ENCODE measurements at places on chromosomes 3 and 15.

DNA sequence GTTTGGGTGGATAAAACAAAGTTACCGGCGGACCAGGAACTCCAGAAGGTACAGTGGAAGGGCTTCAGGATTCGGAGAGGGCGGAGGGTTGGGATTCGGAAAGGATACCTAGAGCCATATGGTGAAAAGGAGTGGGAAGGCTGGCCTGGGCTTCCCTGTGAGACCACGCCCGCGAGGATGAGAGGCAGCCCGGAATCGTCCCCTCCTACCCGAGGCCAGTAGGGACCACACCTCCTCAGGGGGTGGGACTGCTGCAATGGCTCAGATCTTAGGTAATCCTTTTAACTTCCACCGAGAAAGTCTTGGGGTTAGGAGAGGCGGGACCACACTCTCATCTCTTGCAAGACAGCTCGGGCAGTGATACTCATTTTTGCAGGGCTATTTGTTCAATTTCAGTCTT, 511.3 kb downstream of the OCA2 start:
- DNase-seq, result no peak

DNA sequence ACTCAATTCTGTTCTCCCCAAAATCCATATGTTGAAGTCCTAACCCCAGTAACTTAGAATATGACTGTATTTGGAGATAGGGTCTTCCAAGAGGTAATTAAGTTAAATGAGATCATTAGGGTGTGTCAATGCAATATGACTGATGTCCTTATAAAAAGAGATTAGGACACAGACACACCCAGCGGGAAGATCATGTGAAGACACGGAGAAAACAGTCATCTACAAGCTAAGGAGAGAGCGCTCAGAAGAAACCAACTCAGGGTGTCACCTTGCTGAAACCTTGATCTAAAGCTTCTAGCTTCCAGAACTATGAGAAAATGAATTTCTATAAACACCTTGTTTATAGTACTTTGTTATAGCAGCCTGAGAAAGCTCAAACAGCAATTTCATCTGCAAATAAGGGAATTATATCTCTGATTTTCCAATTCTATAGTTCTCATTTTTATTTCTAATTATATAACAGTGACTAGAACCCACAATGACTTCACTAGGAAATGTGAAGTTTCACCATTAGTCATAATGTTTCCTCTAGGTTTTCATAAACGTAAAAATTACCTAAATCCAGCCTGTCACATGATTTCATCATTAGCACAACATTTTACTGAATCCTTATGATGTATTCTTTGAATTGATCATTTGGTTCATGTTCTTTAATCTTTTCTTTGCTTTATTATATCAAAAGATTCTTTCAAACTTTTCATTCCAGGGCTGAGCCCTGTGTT, 459.1 kb upstream of the MDFIC2 start:
- DNase-seq, result no peak

GRCh38 chr15:40290918-40291574, 8.2 kb upstream of the ANKRD63 start:
- DNase-seq, result no peak

GRCh38 chr3:126399351-126399735, 4.6 kb downstream of the CFAP100 start:
- DNase-seq, result no peak

GRCh38 chr3:54550221-54550977, 377.5 kb downstream of the LRTM1 start:
- no peak for DNase-seq

GRCh38 chr15:83362706-83363105, 78.2 kb upstream of the BNC1 start:
- no peak for DNase-seq

- DNase-seq, result no peak
Measured at GRCh38 chr15:86127547-86127946, 47.9 kb downstream of the AGBL1 start.

- no peak for DNase-seq
Measured at GRCh38 chr3:95356764-95357501, 1294.1 kb downstream of the NSUN3 start.

DNA sequence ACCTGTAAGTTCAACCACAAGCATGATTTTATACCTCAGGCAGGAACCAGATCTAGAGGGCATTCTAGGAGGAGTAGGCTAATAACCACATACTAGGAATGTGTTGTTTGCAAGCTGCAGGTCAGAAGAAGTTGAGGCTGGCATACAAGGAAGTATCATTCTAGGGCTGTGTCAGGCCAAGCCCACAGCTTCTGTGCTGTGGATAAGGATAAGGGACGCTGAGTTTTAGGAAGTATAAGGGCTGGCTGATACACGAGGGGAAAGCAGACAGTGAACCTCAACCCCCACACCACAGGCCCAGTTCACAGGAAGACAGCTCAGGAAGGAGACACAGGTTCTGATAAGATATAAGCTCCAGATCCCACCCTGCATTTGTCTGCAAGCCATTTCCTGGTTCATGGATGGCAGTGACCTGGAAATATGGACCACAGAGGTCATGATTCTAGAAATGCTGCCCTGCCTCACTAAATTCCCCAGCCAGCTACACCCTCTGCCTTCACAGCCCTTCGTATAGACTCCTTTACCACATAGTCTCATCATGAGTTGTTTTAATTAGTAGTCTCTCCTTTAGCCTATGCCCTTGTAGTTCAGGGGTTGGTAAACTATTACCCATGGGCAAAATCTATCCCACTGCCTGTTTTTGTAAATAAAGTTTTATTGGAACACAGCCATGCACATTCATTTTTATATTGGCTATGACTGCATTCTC, 260.7 kb downstream of the OPA1 start:
- DNase-seq, result no peak

DNA sequence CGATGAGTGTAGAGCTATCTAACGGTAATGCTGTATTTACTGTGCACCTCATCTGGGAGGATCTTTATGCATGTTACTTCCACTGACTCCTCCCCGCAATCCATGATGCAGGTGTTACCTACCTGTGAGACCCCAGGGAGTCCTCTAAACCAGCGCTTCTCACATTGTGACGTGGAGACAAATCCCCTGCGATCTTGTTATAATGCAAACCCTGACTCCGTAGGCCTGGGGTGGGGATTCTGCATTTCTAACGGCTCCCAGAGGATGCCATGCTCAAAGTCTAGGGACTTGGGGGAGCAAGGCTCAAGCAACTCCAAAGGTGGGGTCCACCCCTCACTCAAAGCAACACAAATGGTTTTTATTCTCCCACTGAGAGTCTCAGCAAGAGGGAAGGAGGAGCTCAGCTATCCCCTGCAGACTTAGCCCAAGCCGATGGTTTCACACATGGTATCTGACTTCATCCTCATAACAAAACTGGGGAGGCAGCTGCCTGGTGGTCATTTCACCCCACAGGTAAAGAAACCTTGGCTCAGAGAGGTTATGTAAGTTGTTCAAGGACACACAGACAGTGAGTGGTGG, 63.6 kb downstream of the PCSK6 start:
- no peak for DNase-seq

GRCh38 chr15:90988296-90988695, 6.0 kb downstream of the PRC1 start:
- no peak for DNase-seq

GRCh38 chr3:147161833-147162232, 244.5 kb downstream of the ZIC4 start:
- no peak for DNase-seq

- DNase-seq, result no peak
Measured at GRCh38 chr15:73522011-73522410, 79.0 kb downstream of the REC114 start.

GRCh38 chr3:116425126-116425525, 20.2 kb downstream of the LSAMP start:
- no peak for DNase-seq

DNA sequence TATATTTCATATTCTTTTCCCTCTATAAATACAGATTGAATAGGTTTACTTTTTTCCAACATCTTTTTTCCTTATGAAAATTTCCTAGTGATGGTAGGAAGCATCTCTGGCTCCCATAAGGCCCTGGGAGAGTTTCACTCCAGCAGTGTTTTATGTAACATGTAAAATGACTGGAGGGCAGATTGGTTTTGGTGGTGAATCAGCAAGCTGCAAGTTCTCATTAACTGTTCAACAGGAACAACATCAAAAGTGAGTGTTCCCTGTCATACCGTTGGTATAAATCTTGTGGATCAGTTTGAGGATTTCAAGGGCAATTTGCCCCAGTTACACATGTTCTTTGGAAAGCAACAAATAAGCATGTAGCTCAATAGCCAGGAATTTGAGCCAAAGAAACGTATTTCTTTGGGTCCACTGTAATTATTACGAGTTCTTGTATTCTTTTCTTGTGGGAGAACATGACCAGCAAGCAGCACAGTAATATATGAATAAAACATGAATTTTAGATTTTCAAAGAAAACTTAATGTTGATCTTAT, 345.7 kb downstream of the SV2B start:
- no peak for DNase-seq

DNA sequence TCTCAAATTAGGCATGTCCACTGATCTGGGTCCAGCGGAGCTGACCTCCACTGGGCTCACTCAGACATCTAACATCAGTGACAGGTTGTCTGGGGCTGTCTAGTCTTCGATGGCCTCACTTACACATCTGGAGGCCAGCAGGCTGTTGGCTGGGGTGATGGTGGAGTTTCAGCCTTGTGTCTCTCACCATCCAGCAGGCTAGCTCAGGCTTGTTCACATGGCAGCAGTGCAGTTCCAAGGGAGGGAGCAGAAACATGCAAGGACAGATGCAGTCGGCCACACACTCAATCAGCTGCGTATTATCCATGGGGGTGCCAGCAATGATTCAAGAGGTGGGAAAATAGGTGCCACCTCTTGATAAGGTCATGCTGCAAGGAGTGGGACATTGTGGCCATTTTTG, 292.5 kb downstream of the SHQ1 start:
- no peak for DNase-seq

- no peak for DNase-seq
Measured at GRCh38 chr15:77798847-77799246, 166.1 kb upstream of the LINGO1 start.

GRCh38 chr3:57354768-57355167, 62.3 kb upstream of the ASB14 start:
- no peak for DNase-seq

DNA sequence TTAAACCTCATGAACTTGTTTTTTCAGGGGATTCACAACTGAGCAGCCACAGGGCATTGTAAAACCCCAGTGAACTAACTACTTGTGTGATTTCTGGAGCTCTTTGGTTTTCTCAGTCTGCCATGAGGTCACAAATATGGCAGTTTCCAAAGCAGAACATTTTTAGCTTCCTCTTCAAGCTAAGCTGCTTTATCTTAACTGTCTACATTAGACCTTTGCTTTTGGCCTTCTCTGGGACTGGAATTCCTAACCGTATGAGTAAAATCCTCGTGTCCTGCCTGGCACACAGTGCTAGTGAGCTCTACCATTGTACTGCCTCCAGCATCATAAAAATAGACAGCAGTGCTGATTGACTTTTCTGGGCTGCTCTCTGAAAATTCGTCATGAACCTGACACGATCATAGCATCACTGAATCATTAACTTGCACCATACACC, 22.1 kb downstream of the CDIN1 start:
- DNase-seq, result no peak

DNA sequence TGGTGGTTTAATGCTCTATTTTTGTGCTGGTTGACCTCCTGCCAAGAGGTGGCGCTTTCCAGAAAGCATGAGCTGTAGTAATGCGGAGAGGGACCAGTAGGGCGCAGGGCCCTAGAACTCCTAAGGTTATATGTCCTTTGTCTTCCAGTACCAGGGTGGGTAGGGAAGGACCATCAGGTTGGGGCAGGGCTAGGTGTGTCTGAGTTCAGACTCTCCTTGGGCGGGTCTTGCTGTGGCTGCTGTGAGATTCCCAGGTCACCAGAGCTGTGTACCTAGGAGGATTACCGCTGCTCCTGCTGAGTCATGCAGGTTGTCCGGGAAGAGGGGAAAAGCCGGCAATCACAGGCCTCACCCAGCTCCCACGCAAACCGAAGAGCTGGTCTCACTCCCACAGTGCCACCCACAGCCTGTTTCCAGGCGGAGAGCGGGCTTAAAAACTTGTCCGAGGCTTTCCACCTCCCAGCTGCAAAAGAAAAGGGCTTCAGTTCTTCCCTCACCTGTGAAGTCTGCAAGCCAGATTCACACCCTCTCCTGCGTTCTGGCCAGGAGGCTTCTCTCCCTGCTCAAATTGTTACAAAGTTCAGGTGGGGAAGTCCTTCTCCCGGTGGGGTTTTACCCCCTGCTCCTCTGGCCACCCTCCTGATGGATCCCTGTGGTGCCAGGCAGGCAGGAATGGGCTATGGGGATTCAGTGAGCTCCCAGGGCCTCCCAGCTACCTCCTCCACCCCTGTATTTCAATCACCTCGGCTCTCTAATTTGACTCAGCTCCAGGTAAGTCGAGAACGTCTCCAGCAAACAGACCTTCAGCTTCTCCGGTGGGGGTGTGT, 37.7 kb upstream of the BCHE start:
- DNase-seq, result no peak

DNA sequence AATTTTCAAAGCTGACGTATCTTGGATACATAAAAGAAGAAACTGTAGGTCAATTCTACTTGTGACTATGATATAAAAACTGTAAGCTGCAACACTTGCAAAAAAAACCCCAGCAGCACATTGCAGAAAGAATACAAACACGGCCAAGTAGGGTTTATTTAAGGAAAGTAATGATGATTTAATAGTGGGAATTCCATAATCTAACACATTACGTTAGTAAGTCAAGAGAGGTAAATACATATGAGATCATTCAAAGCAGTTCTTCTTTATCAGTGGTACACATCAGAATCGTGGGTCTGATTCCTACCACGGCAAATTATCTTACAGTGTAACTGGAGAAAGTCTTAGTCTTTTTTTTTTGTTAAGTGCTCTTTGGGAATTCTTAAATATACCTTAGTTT, 292.4 kb upstream of the WNT5A start:
- DNase-seq, result no peak

DNA sequence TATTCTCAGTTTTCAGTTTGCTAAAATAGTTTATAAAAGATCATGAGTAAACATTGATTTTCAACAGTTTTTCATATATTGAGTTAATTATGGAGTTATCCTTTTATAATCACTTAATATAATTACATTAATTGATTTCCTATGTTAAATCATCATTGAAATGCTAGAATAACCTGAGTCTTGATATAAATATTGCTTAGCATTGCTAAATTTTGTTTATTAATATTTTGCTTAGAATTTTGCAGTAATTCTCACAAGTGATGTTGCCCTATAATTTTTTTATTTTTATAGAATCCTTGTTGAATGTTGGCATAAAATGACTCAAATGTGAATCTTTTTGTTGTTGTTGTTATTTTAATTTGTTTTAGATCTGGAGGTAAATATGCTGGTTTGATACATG, 654.2 kb downstream of the OTOL1 start:
- DNase-seq, result no peak

- DNase-seq, result no peak
Measured at GRCh38 chr3:188330138-188330537, 176.2 kb downstream of the LPP start.

DNA sequence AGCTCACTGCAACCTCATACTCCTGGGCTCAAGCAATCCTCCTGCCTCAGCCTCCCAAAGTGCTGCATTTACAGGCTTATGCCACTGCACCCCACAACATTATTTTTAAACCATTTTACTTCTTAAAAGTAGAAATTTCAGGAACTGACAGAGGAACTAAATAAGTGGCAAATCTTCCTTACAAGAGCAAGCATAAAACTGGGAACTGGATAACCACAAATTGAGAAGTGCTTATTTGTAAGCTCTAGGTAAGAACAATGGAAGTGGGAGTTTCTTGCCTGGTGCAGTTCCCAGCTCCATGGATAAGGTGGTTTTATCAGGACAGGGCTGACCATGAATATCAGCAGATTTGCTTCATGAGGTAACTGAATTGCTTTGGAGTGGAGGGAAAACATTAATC, 655.2 kb downstream of the DIPK2A start:
- DNase-seq, result no peak

- no peak for DNase-seq
Measured at GRCh38 chr3:150703299-150703755, 393 bp downstream of the ERICH6 start.

Data from substantia nigra (tissue), 51 donors.